NCI-H1092 (cell line): ENCODE measurements at places on chromosomes 11 and 22.

DNA sequence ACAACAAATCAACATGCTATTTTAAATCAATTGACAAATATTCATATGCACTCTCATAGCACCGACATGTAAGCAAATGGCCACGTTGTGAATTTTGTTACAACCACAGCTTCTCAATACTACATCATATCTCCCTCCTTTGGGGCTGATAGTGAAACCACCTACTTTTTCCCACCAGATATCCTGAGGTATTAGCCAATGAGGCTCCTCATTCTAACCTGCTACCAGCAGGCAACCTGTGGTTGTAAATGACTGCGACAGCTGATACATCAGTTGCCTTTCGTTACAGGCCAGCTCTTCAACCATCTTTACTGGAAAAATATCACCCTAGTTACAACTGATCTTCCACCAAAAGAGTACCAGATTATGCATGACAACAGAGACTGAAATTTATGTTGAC is 3.7 kb upstream of the XKR3 start:
- no peak for DNase-seq

GRCh38 chr11:65883786-65884715 is 4.2 kb downstream of the FIBP start:
- no peak for DNase-seq

- no peak for DNase-seq
These were observed 28.0 kb downstream of the USP35 start for GRCh38 chr11:78216571-78217287.

DNA sequence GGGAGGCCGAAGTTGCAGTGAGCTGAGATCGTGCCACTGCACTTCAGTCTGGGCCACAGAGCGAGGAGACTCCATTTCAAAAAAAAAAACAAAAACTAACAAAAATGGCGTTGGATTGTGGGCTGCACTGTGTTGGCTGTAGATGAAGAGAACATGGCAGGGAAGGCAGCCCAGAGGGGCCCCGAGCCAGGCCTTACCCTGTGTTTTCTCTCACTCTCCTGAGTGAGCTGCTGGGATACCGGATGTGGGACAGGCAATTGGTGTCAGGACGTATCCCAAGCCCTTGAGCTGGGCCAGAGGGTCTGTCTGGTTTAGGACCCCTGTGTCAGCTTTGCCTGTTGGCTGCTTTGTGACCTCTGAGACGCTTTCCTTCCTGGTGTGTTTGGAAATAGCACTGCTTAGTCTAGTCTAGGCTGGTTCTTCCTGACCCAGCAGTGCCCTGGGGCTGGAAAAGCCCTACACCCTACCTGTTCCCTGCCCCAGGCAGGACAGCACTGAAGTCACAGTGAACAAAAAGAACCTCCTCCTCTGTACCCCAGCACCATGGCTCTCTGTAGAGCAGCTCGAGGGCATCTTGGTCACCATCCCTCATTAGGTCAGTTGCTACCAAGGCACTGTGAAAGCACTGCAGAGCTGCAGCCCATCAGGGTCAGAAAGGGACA is 17.8 kb downstream of the CHADL start:
- DNase-seq, result no peak

- no peak for DNase-seq
These were observed 53.7 kb downstream of the UBASH3B start for GRCh38 chr11:122709039-122709760.

- DNase-seq, result no peak
These were observed 2.2 kb downstream of the HTR3A start for GRCh38 chr11:113977071-113977490.

DNA sequence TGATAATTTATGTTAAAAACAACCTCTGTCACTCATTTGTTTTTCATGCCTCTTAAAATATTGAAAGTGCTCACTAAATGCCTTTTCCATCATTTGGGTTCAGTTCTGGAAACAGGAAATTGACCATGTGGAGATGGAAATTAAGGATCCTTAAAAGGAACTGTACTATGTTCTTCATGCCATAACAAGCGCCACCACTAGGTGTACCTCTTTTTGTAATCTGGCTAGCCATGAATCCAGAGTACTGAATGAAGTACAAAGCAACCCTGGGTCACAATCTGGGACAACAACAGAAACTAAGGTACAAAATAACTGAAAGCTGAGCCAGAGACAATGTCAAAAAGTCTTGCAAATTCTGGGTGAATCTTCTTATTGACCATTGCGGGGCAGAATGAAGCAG is 559.1 kb downstream of the FAM181B start:
- no peak for DNase-seq

DNA sequence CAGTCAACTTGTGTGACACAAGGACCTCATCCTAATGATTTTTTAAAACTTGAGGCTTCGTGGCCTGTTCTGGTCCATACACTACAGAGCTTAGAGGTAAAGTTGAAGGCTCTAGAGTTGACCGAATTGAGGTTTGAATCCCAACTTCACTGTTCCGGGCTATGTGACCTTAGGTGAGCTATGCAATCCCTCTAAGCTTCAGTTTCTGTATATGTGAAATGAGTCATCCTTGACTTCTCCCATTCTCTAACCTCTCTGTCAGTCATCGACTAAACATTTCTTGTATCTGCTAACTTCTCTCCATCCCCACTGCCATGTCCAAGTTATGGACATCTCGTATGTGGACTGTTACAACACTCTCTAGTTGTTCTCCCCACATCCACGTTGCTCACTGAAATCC is 178.2 kb upstream of the TMEM45B start:
- no peak for DNase-seq

- DNase-seq, result peak; percentile 29
These were observed 444.4 kb downstream of the DLG2 start for GRCh38 chr11:85182441-85183387.

- DNase-seq, result no peak
These were observed 37.6 kb downstream of the SYT13 start for GRCh38 chr11:45248501-45249011.

DNA sequence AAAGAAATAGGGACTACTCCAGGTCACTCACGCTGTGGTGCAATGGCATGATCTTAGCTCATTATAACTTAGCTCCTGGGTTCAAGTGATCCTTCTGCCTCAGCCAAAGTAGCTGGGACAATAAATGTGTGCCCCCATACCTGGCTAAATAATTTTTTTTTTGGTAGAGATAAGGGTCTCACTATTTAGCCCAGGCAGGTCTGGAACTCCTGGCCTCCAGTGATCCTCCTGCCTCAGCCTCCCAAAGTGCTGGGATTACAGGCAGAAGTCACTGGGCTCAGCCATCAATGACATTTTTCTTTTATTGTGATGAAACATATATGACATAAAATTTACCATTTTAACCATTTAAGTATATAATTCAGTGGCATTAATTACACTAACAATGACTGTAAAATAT is 10.6 kb downstream of the SLC5A4 start:
- no peak for DNase-seq

DNA sequence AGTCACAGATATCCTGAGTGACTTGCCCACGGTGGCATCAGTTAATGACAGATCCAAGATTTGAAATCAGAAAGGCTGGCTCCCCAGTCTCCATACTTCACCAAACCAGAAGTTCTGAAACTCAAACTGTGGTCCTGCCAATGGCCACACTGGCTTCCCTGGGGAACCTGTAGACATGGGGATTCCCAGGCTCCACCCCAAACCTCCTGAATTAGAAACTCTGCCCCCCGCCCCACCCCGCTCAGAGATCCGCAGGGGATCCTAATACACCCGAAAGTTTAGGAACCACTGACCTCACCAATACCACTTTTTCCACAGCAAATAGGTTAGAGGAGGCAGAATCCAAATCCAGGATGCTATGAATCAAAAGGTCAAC is 15.3 kb downstream of the RTN4RL2 start:
- DNase-seq, result no peak

- DNase-seq, result no peak
These were observed 210.1 kb downstream of the NTM start for GRCh38 chr11:131580476-131580875.

DNA sequence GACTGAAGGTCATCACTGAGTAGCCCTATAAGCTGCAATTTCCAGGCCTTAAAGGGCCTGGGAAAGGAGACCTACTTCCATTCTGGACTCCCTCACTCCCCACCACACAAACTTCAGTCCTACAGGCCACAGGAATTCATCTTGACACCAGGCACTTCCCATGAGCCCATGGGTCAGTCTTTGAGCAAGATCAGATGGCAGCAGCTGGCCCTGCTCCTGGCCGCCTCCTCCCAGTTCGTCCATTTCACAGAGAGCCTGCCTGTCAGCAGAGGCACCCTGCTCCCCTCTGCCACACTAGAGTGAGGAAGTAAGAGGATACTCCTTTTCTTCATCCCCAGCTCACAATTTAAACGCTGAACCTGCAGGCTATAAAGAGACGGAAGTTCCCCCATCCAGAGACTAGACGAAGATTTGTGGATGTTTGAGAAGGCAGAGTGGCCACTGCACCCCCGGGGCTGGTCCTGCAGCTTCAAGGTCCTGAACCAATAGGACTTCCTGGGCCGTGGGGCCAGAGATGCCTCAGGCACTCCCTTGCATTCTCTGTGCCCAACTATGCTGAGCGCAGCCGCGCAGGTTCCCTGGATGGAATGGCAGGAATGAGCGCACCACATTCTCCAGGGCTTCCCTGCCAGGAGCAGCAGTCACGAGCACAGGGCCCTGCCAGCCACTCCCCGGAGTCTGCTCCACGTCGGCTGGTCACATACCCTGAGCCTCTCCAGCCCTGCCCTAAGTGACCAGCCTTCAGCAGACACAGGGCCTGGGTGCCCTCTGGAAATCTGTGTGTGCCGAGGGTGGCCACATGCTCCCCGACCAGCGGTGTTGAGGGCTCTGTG is 33.5 kb upstream of the BID start:
- DNase-seq, result no peak

DNA sequence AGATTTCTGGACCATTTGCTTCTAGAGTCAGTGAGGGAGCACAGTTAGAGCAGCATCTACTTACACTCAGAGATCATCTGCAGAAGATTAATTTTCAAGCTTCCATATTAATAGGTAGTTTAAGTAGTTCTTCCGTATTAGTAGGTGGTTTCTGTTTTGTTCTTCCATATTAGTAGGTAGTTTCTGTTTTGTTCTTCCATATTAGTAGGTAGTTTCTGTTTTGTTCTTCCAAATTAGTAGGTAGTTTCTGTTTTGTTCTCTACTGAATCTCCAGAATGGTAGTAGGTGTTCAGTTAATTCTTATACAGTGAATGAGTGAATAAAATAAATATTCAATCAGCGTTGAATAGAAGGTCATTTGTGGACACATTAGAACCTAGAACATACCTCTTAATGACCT is 175.7 kb downstream of the TMEM135 start:
- no peak for DNase-seq

GRCh38 chr11:47896199-47896598 is 48.0 kb upstream of the NUP160 start:
- no peak for DNase-seq

DNA sequence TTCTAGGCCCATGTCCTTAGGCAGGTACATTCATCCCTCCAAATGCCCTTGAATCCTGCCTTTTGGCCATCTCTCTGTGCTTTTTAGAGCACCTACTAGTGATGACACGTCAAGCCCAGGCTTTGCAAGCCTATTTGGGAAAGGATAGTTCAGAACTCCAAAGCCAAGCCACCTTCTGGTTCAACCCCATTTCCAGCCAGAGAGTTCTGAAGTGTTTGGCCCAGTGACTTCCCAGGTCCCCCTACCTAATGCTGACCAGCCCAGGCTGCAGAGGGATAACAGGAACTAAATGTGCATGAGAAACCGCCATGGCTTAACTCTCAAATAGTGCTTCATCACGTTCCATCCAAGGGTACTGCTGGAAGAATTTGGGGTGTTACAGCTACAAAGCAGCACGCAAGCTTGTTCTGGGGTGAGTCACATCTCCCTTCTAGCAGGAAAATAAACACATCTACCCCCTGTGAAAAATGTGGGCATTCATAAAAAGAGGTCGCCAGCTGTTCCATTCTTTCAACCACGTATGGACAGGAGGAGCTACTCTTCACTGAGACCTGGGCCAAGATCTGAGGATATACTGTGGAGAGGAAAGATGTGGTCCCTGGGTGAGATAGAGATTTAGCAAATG is 2.0 kb upstream of the FXYD6 start:
- DNase-seq, result no peak

- DNase-seq, result no peak
These were observed 25.5 kb upstream of the NNMT start for GRCh38 chr11:114270531-114271270.

DNA sequence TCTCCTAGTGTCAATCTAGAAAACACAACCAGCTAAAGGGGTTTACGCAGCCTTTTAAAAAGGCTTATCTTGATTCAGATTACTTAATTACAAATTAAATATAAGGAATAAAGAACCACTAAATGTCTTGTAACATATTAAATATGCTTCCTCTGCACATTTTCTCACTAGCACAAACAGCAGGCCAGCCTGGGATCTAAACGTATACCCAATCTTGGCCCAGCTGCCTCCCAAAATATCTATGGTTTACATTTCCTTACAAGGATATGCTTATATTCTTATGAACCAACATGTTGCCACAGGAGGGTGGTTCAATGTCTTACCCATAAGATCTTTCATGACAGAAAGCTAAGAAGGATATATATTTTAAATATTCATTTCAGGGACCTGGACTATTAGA is 7.7 kb downstream of the LGR4 start:
- no peak for DNase-seq

DNA sequence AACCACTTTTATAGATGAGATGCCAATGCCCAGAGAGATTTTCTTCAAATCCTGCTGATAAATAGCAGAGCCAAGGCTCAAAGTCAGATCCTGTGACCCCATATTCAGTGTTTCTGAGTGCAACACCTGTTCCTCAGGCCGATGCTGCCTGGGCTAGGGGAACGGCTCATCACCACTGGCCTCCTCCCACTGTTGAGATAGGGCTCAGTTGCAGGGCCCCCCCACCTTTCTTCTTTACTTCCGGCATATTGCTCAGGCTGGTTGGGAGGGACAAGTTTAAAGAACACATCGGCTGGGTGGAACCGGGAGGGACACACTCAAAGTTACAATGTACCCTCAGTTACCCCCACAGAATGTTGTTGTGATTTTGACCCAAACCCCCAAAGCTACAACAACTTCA is 88.3 kb upstream of the CRTAM start:
- no peak for DNase-seq

DNA sequence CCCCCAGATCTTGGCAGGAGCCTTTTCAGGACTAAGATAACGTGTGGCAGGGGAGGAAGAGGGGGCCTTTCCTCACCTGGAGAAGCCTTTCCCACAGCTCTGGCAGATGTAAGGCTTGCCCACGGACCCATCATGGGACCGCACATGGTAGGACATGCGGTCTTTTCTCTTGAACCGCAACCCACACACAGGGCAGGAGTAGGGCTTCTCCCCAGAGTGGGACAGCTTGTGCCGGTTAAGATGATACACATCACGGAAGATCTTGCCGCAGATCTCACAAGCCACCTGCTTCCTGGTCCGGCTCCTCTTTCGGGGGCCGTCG is 1.9 kb downstream of the PATZ1 start:
- no peak for DNase-seq

DNA sequence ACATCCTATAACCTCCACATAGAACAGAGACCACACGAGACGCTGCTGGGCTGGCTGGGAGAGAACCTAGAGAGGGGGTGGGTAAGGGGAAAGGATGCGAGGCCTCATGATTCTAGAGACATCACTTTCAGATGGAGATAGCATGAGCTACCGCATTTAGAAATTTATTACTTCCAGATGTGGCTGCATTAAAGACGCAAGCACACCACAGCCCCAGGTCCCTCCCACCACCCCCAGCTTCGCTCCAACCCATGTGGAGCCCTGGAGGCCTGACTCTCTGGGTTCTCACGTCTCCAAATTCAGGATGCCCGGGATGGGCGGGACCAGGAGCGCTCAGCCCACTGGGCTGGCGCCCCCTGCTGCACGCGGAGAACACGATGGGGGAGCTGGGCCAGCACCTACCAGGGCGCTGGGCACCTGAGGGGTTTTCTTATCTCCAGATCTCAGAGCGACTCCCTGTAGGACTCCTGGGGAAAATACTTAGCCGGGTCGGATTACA is 13.6 kb downstream of the MRPL21 start:
- DNase-seq, result no peak

GRCh38 chr11:30261821-30262220 is 31.0 kb downstream of the FSHB start:
- no peak for DNase-seq
